NCI-H1105 (cell line): ENCODE measurements at places on chromosomes 11 and 22.

GRCh38 chr11:2612884-2613571 is 86.8 kb downstream of the KCNQ1OT1 start:
- DNase-seq = no peak

DNA sequence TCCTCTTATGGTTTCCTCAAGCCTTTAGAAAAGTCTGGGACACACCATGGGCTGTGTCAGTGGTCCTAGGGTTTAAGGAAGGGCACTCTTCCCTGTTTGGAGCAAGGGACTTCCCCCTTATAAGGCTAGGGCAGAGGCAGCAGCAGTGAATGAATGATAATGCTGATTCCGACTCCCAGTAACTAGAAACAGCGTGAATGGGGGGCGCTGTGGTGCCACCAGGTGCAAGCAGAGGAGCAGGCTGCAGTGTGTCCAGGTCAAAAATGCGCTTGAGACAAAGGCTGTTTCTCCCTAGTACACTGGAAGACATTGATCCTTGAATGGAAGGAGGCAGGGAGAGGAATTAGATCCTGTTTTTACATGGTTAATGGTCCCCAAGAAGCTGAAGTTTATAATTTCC is 11.6 kb upstream of the RIC3 start:
- no peak for DNase-seq

GRCh38 chr11:122633219-122633829 is 22.2 kb upstream of the UBASH3B start:
- peak; percentile 11 for DNase-seq

GRCh38 chr22:35465109-35465701 is 65.3 kb downstream of the MCM5 start:
- DNase-seq = no peak

DNA sequence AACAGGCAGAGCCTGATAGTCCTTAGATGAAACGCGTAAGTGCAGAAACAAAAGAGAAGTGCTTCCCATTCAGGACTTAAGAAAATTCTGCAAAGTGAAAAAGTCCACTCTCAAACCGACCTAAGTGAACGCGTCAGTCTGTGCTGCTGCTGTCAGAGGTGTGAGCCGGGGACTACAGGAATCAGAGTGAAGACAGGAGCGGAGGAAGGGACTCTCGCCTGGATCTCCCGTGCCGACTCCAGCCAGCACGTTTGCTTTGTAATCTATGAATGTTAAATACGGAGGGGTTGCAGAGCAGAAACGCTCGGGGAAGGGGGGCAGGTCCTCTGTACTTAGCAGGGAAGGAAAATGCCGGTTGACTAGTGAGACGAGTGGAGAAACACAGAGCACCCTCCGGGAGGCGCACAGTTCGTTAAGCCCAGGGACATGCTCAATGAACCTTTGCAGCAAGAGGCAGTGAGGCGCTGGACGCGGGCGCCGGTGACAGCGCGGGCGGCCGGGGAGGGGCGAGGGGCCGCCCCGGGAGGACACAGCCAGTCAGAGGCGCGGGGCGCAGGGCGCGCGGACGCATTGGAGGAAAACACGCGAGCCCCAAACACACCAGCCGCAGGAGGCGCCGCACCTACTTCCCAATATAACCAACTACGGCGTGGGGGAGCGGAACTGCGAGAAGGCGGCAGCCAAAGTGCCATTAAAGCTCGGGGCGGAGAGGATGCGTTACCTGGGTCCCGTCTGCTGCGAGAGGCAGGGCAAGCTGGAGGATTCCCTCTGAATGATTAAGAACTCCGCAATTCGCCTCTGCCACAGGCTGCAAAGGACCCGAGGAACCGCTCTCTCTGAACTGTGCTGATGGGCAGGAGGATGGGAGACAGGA is at the start of gene CNTN5:
CNTN5 (plus strand) TSS at position 598 of the 874 bp plus-strand sequence.
- peak; percentile 77 for DNase-seq

DNA sequence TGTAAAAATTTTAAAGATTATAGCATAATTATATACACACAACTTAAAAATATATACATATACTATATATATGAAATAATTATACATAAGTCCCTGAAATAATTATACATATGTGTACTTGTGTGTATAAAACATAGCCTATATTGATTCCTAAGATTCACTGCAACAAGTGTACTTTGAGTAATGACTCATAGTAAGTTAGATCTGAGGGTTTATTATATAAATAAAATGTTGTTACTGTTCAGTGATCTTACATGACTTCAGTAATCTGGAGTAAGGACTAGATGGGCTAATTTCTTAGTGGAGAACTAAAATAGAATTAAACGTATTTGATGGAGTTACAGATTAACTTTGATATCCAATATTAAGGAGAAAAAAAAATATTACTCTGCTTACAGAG is 350.5 kb downstream of the CNTN5 start:
- DNase-seq = no peak

GRCh38 chr11:93481696-93482095 is 61.5 kb downstream of the SMCO4 start:
- DNase-seq = no peak

GRCh38 chr11:8168485-8169257 is at the start of gene RIC3:
RIC3 (minus strand) TSS chr11:8169025; CDS start chr11:8168989, 36 bp downstream.
- peak; percentile 81 for DNase-seq

DNA sequence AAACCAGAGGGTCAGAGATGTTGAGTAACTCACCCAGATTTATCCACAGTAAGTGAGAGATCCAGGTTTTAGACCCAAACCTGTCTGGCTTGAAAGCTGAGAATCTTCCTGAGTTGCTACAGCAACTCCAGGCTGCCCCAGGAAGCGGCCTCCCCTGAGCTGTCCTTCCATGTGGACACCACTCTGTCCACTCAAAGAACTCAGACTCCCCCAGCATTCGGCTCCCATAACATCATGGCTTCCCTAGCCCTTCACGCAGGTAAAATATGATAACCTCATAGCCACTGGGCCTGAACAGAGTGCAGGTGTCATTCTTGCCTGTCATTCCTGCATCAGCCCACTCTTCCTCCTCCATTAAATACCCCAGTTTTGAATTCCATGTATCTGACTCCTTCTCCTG is 657.8 kb downstream of the TBC1D22A start:
- DNase-seq = no peak

- no peak for DNase-seq
These were observed 429.2 kb downstream of the MN1 start for GRCh38 chr22:27372364-27372763.

GRCh38 chr11:65919573-65920371 is 546 bp downstream of the DRAP1 start:
- DNase-seq = no peak

GRCh38 chr11:65420979-65421793 is 1.4 kb upstream of the NEAT1 start:
- peak; percentile 90 for DNase-seq

DNA sequence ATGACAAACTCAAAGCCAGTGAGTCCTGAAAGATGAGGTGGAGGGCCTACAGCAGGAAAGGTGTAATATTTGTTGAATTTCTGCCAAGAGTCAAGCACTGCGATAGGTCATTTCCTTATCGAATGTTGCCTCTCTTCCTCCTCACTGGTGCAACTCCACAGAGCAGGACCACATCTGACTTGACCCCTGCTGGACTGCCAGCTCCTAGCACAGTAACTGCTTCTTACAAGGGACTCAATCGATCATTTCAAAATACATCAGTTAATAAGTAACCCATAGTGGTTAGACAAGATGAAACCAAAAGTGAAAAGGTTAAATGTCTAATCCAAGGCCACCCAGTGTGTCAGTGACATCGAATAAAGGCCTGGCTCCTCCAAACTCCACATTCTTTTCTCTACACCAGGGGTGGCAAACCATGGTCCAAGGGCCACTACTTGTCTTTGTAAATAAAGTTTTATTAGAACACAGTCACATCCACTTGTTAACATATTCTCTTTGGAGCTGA is 98.5 kb upstream of the CSNK2A3 start:
- DNase-seq = no peak

DNA sequence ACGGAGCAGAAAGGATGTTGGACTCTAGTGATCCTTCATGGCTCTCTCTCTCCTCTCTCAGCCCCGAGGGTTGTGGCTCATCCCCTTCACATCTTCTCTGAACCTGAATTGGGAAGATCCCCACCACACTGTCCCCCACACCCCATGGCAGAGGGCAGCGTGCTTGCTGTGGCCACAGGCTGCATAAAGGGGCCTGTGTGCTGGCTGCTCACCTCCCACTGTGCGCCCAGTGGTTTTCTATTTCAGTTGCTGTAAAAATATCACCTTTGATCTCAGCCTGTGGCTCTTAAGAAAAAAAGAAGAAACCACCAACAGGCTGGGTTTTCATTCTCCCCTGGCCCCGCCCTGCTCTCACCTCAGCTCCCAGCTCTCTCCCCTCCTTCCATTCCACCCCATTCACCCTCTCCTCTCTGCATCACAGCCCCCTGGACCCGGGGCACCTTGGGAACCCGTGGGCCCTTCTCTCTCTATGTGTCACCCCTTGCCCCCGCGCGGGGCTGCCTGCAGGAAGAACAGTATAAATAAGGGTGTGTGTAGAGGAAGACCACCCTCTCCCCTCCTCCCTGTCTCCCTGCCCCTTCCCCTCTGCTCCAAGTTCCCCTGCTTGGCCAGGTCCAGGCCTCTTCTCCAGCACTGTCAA is 25.8 kb upstream of the WNT11 start:
- no peak for DNase-seq

- peak; percentile 30 for DNase-seq
These were observed 105.1 kb downstream of the HIPK3 start for GRCh38 chr11:33362051-33362910.

- DNase-seq = no peak
These were observed 1.5 kb upstream of the MRGPRG start for GRCh38 chr11:3220101-3220500.

DNA sequence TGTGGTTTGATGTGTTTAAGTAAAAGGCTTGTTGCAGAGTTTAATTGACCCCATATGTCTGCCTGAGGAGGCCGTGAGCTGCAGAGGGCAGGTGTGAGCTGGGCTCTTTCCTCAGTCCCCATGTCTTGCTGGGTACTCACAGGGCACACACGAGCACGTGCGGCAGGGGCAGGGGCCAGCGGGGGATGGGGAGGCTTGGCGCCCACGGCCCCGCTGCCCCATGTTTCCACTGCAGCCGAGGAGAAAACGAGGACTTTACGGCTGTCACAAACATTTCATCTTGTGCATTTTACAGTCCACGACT is 24.7 kb upstream of the CCDC188 start:
- no peak for DNase-seq

DNA sequence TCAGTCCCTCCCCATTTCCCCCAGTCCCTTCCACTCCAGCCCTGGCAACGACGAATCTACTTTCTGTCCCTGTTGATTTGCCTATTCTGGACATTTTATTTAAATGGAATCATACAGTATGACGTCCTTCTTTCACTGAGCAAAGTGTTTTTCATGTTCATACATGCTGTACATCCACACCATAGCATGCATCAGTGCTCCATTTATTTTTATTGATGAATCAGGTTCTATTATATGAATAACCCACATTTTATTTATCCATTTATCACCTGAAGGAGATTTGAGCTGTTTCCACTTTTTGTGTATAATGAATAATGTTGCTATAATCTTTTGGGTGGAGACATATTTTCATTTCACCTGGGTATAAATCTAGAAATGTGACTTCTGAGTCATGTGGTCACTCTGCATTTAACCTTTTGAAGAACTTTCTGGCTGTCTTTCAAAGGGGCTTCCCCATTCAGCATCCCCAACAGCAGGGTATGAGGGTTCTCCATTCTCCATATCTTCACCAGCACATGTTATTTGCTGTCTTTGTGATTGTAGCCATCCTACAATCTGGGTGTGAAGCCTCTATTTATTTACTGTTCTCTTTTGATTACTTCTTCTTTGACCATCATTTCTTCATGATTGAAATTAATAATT is 531.7 kb downstream of the ETS1 start:
- DNase-seq = no peak

DNA sequence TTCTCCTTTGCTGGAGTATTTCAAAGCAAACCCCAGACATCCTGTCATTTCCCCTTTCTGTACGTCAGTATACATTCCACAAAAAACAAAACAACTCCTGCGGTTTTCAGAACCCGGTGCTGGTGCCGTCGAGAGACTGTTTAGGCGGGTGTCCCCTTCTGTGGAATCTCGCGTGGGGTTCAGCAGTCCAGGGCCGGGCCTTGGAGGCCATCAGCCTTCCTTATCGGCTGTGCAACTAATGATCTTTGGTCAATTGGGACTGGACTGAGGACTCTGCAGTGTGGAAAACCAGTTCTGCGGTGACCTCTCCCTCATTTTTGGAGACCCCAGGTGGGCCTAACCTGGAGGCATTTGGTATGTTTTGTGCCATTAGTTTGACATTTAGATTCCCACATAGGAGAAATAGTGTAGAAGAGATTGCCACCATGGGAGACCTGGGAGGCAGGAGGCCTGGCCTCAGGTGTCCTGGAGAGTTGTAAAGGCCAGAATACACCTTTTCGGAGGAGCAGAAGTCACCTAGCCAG is 84.4 kb downstream of the TBC1D22A start:
- no peak for DNase-seq

GRCh38 chr11:116162886-116163230 is 609.9 kb downstream of the BUD13 start:
- peak; percentile 96 for DNase-seq

- no peak for DNase-seq
These were observed 14.3 kb upstream of the BCL9L start for GRCh38 chr11:118939953-118940598.

DNA sequence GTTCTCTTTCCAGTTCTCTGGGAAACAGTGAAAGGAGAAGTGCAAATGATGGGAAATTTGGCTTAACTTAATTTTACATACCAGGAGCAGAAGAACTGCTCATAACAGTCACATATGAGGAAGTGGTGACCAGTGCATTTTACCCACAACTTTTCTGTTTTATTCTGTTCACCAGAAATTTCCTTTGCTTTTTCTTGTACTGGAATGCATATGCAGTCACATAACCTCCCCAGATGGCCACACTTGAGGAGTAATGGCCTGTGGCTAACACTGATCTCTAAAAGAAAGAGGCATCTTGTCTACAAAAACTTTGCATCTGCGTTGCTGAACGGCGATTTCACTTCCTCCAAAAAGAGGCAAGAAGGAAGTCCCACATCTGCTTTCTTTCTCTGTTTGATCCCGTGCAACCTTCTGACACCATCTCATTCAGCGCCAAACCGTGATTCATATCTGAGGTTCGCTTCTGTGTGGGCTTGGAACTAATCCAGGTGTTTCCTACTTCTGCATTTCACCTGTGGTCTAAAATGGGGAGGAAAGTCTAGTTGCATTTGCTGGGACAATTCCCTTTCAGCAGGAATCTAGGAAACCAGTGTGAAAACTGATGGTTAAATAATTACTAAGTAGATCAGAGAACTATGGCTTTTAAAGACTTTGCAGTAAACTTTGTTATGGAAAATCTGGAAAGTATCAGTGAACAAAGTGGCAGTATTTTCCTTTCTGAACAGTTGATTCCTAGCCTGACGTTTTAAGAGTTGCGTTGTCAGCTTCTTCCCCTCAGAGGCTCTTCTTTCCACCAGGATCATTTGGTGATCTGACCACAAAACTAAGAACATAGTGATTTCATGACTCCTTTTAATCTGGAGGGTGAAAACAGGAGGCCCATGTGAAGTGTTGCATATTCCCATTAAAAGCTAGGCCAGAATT is 4.2 kb upstream of the MPEG1 start:
- DNase-seq = no peak

GRCh38 chr11:85042361-85042760 is 584.8 kb downstream of the DLG2 start:
- DNase-seq = no peak

GRCh38 chr22:42913874-42914510 is 56.9 kb upstream of the ARFGAP3 start:
- DNase-seq = no peak

- DNase-seq = no peak
These were observed 2.2 kb downstream of the SEPTIN3 start for GRCh38 chr22:41971431-41971830.

- peak; percentile 81 for DNase-seq
These were observed 248.1 kb downstream of the CNTN5 start for GRCh38 chr11:99268886-99269285.
